ENCODE measurements at places on chromosomes 12 and 14.

- DNase-seq: no peak
These were observed 20.5 kb upstream of the DUSP6 start for GRCh38 chr12:89372584-89373370.

DNA sequence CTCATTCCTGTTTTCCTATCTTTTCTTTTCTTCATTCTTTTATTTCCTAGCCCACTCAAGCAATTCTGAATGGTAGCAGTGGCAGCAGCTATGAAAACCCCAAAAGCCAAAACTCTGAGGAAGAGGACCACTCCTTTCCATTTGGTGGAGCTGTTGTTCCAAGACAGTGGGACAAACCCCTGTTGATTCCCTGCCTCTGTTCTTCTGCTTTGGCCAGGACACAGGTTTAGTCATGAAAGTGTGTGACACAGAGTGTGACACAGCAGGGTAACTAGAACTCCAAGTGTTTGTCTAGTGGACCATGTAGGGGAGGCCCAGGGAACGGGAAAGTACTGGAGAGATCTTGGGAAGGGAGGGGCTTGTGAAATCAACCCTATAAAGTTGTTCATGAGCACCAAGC lies 71.1 kb downstream of the PTCSC3 start:
- peak; percentile 18 for DNase-seq

DNA sequence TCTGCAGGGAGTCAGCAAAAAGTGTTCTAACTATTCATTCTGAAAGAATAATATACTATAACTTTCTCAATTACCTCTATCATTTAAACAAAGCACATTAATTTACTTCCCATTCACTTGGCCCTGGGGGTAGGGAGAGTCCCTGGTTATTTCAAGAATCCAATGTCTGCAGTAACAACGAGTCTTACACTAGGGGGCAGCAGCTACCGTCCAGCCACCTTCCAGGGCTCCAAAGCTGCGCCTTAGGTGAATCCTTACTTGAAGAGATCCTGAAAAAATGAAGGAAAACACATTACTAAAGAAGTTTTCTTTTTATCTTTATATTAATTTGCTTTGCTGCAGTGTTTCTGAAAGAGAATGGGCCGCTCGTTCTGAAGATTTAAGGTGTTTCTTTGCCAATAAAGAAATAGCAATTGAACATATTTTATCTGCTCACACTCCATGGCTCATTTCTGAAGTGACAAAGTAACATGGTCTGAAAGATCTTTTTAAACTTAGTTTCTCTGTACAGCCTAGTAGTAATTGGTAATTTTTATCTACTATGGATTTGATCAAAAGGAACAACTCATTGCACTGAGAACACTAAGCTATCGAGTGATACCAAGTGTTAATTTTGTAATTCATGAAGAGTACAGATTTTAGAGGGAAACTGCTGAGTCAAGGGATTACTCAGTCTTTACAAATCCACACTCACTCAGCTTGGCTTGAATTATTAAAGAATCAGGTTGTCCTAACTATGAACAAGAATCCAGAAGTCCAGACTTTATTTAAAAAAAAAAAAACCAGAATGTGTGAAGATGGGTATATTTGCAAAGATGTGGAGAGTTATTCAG lies 27.6 kb downstream of the BHLHE41 start:
- peak; percentile 76 for DNase-seq

DNA sequence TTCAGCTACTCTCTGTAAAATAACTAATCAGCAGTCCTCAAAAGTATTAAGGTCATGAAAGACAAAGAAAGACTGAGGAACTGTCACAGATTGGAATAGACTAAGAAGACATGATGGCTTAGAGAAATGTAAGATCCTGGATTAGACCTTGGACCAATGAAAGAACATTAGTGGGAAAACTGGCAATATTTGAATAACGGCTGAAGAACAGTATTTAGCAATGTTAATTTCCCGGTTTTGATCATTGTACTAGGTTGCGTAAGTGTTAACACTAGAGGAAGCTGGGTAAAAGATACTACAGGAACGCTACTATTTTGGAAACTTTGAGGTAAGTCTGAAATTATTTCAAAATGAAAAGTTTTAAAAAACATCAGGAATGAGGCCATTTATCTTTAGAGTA lies 98.8 kb upstream of the RESF1 start:
- DNase-seq: no peak

DNA sequence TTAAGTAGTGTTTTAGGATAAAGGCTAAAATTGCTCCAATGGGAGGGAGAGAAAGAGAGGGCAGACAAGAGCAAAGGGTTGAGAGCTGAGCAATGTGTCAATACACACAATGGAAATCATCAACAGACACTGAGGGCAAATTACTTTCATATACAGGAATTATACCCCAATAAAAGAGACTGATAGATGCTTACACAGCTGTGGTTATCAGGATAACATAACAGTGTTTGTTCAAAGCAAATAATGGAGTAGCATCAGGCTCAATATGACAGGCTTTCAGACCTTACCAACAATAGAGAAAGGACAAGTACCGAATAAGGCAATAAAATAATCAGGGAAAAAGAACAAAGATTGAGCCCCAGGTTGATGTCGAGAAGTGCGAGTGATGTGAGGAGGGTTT lies 53.4 kb upstream of the DIO2 start:
- DNase-seq: no peak

GRCh38 chr14:32940711-32941667 lies 2.3 kb downstream of the NPAS3 start:
- DNase-seq: no peak

DNA sequence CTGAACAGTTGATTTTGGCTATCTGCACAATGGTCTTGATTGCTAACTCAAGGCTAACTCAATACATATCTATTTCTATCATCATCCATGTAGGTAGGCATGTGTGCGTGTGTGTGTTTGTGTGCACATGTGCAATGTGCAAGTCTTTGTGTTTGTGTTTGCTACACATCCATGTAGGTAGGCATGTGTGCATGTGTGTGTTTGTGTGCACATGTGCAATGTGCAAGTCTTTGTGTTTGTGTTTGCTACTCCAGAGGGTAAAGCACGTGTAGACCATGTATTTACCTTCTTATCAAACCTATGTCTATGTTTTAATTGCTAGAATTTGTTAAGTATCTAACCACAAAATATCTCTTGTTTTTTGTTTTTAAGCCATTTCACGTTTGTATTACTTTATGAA lies 962.6 kb downstream of the LRFN5 start:
- no peak for DNase-seq

All from Kasumi-1 (cell line).